Stimulated activated CD4-positive, alpha-beta T cell treated with anti-CD3 and anti-CD28 coated beads, Interleukin-1b, Interleukin-23, amount 100 ng/mL, for 1 hour (primary cell): ENCODE measurements at places on chromosomes 4 and X.
A peak's percentile ranks its signal among the peaks of the same experiment; 100 is the strongest.

- no peak for DNase-seq
Observed at GRCh38 chrX:122504026-122504425, 680.1 kb upstream of the GRIA3 start.

GRCh38 chrX:123961268-123962005 lies at the start of gene STAG2:
Gene STAG2 (plus strand): TSS chrX:123961706. CDS start chrX:124022628, 60,922 bp downstream.
- DNase-seq = peak; percentile 20

DNA sequence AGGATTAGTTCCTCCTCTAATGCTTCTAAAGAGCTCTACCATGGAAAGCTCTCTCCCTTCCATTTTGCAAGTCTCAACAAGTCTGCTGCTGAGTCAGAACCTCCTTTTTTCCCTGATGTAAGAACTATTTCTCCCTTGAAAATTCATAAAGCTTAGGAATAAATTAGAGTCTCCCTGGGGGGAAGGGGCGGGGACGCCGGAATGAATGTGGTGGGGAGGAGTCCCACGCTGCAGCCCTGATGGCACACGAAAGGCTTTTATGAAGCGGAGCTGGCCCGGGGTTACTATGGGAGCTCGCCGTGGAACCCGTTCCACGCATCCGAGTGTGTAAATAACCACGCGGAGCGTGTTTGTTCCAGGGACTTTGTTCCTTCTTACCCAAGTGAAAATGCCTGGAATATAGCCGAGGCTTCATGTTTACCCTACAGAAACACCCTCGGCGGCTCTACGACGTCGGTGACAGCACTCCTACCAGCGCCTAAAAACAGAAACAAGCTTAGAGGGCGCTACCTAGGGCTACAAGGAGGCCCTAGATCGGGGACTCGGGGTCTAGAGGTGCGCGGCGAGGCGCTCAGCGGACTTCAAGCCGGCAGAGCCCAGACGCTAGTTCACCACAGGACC lies 923 bp upstream of the CPEB2 start:
- no peak for DNase-seq

DNA sequence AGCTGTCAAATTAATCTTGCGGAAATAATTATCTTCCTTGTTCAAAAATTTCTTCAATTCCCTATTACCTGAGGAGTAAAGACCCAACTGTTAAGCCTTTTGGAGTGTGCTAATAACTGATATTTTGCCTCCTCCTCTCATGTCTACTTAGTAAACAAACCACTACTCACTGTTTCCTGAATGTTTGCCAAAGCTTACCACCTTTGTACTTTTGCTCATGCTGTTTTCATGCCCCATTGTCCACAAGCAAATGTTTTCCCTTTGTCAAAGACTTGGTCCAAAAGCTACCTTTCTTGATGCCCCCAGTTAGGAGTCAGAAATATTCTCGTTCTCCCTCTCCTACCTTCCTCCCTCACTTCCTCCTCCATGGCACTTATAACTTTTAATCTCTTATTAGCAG lies 226.1 kb downstream of the ENOX2 start:
- no peak for DNase-seq

- DNase-seq = no peak
Observed at GRCh38 chr4:76459291-76459723, 24.3 kb downstream of the SHROOM3 start.

GRCh38 chr4:155426953-155427352 lies 50.2 kb upstream of the MAP9 start:
- no peak for DNase-seq

- no peak for DNase-seq
Observed at GRCh38 chrX:13778916-13779315, 38.0 kb downstream of the GPM6B start.

- no peak for DNase-seq
Observed at GRCh38 chrX:41722816-41723618, 964 bp upstream of the GPR82 start.

DNA sequence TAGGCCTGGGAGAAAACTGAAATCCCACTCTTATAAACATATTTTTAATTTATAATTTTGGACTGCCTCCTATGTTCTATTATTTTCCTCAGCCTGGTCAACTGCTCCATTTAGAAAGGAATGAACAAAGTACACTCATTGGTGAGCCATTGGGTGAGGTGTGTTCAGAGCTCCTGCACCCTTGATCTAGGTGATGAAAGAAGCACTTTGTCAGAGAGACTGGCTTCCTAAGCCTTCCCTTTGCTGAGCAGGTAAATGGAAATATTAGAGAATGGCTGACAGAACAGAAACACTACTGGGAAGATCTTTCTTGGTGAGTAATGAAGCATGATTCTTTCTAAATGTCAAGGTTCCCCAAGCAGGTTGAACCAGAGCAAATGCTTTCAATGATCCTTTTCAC lies 19.0 kb upstream of the ARHGAP24 start:
- DNase-seq = no peak

- DNase-seq = no peak
Observed at GRCh38 chr4:1294891-1295290, 5.2 kb downstream of the MAEA start.

DNA sequence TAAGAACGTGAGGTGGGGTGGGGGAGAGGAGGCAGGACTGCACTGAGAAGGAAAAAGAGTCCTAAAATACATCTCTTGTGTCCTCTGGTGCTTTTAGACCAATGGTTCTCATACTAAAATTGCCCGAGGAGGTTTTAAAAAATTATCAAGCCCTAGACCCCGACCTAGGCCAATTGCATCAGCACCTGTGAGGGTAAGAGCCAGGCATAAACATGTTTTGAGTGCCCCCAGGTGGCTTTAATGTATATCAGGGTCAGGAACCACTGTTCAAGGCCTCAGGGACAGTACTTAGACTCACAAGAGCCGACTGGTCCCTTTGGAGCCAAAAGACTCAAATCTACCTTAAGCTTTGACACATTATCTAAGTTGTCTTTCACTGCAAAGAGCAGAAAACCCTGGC lies 37.5 kb upstream of the TMEM150C start:
- DNase-seq = no peak

DNA sequence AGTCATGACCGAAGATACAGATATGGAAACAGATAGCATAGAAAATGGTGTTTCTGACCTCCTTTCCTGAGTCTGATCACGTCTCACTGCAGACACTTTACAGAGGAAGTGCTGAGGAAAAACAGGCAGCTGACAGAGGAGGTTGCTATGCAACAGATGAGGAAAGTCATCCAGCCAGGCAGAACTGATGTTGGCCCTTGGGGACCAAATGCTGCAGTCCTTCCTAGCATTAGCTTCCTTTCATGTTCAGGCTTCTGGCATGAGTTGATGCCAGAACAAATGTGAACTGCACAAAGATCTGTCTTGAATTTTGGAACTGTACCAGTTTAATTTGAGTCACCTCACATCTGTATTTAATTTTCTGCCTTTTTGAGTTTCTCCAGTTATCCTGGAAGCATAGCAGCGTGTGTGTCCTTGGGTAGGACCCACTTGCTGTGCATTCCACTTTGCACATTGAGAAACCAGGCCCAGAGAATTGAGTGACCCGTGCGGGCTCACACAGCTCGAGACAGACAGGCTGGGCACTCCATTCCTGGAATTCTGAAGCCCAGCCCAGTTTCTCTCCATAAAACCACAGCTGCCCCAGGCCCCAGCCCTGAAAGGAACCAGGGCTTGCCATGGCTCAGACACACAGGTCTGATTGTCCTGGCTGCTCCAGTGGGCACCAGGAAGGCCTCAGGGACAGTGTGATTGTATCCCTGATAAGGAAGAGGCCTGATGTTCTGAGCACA lies 1.4 kb upstream of the MAGED1 start:
- DNase-seq = no peak

- DNase-seq = no peak
Observed at GRCh38 chr4:178480105-178480504, 1037.9 kb upstream of the AGA start.

GRCh38 chrX:123878252-123878721 lies 18.4 kb downstream of the XIAP start:
- DNase-seq = no peak

GRCh38 chrX:107646735-107647134 lies 18.4 kb downstream of the PRPS1 start:
- no peak for DNase-seq

DNA sequence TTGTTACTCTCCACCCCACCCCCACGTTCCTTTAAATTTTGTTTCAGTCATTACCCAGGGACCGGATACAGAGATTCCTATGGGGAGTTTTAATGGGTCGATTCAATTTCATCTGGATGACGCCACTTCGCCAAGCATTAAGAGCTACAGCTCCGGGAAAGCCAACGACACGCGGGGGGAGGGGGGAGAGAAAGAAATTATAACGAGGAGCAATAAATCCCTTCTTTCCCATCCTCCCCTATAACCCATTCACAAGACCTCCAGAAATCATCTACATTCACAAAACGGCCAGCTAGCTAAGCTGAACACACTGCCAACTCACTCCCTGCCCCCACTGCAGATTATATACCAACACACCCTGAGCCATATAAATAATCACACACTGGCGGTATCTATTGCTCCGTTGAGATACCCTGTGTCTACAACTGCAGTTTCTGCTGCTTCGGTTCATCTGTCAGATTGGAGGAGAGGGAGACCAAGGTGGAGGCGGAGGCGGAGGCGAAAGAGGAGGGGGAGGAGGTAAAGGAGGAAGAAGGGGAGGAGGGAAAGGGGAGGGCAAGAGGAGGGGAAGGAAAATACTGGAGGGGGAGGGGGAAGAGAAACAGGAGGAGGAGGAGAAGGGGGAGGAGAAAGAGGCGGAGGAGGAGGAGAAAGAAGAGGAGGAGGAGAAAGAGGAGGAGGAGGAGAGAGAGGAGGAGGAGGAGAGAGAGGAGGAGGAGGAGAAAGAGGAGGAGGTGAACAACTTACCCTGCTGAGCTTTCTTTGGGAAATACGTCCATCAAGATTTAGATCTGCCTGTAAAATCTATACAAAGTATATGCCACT lies 113.9 kb upstream of the VAMP7 start:
- DNase-seq = no peak

- DNase-seq = no peak
Observed at GRCh38 chrX:11438767-11439166, 145.6 kb downstream of the AMELX start.

DNA sequence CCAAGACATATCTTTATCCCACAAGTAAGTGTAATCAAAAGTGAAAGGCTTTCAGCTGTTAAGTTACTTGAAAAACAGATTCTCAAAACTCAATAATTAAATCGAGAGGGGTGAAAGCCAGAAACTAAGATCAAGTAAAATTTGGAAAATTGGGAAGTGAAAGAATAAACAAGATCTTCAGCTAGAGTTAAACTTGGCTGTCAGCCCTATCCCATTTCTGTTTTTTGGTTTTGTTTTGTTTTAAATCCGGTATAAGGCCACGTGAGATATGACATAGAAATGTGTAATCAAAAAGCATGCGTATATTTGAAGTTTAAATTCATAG lies 856.8 kb downstream of the STIM2 start:
- DNase-seq = no peak

GRCh38 chrX:11567528-11568220 lies 98.0 kb downstream of the ARHGAP6 start:
- no peak for DNase-seq

GRCh38 chrX:154605566-154605965 lies 13.5 kb downstream of the CTAG1B start:
- DNase-seq = no peak

GRCh38 chr4:46993075-46994006 lies at the start of gene GABRA4:
Gene GABRA4 (minus strand): TSS chr4:46993581. CDS start chr4:46993424, 157 bp downstream.
- no peak for DNase-seq

- DNase-seq = no peak
Observed at GRCh38 chr4:149055624-149056023, 613.4 kb upstream of the NR3C2 start.

DNA sequence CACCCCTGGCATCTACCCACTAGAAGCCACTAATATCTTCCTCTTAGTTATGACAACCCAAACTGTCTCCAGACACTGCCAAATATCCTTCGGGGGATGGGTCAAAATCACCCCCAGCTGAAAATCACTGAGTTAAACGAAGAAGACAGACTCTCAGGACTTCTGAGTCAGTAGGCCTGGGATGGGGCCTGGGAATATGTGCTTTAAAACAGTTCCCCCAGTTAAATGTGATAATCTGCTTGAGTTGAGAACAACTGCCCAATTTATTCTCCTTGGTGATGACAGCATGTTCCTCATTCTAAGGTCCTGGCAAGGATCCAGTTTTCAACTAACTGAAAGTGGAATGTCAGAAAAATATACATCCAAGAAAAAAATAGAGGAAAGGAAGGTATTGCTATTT lies 52.4 kb downstream of the CBLL2 start:
- no peak for DNase-seq

DNA sequence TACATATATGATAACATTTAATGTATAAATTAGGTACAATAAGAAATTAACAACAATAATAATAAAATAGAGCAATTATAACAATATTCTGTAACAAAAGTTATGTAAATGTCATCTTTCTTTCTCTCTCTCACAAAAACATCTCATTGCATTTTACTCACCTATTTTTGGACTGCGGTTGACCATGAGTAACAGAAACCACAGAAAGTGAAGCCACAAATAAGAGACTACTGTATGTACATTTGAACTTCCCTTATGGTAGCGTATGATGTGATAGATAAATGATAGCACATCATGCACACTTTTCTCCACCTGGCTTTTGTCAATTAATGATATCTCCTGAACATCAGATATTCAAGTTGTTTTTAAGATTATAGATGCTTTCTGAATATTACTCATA lies 80.5 kb downstream of the HNRNPD start:
- DNase-seq = no peak

- no peak for DNase-seq
Observed at GRCh38 chrX:102627640-102628039, 23.6 kb upstream of the GPRASP1 start.

DNA sequence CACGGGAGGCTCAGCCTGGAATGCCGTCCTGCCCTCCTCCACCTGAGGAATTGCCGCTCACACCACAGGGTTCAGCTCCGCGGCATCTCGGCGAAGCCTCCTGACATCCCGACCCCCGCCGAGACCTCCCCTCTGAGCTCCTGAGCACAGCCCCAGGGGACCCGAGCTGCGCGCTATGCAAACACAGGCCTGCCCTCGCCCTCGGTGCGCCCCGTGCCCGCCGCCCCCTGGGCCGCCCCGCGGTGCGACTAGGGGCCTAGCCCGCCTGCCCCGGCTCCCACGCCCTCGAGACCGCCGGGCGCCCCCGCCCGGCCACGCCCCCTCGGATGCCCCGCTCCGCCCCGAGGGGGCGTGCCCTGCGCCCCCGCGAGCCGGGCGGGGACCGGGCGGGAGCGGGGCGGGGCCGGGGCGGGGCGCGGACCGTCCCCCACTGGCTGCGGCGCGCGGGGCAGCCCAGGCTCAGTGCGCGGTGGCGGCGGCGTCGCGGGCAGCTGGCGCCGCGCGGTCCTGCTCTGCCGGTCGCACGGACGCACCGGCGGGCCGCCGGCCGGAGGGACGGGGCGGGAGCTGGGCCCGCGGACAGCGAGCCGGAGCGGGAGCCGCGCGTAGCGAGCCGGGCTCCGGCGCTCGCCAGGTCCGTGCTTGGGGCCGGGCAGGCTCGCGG lies at the start of gene FGFR3:
Gene FGFR3 (plus strand): TSS at position 462 of the 664 bp plus-strand sequence. CDS start 642 bp downstream, outside the sequence.
- peak; percentile 19 for DNase-seq

GRCh38 chr4:62288808-62289541 lies 1088.8 kb downstream of the ADGRL3 start:
- no peak for DNase-seq

- no peak for DNase-seq
Observed at GRCh38 chr4:30776921-30777415, 56.8 kb downstream of the PCDH7 start.
